ENCODE measurements at places on chromosomes 1 and 21. TPM values are rescaled to one million over a fixed set of nuclear protein-coding genes. Genes with fewer than 3 reads are reported as not detected.

KLHL12 gene
- total RNA-seq: 39.3 TPM

CRYZ gene
- 50.1 TPM for total RNA-seq

DNA sequence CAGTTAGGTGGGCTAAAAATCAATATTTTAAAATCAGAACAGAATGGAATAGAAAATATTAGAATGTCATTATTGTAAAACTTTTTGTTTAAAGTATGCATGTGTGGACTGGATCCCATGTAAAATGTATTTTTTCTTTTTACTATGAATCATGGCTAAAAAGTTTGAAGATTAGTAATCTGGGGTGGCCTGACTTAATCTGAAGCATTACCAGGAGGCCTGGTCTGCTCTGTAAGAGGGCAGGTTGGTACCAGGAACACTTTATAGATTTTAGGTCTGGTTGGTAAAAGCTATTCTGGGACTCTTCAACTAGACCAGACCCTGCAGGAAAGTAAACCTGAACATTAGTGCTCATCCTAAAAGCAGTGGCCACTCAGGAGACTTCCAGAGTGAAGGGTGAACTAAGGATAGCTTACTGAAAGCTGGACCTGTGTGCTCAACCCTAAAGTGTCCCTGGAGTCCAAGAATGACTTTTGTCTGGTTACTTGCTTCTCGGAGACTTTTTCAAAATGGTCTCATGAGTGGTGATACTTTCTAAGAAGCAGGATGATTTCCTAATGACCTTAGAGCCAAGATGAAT lies 16.5 kb downstream of the RGL1 start:
- peak overlapping the region; percentile 21 for H3K27ac ChIP-seq
- H3K4me1 ChIP-seq: peaks cover 45% of the 10 kb centered on the region
- DNase-seq: no peak
- no peak overlapping the region for H3K4me3 ChIP-seq
- no peaks in the 10 kb centered on the region for H3K36me3 ChIP-seq

GRCh38 chr1:58515794-58516401 lies 30.6 kb downstream of the OMA1 start:
- H3K27ac ChIP-seq: no peak overlapping the region
- no peaks in the 10 kb centered on the region for H3K36me3 ChIP-seq
- H3K27me3 ChIP-seq: no peaks in the 10 kb centered on the region
- H3K4me3 ChIP-seq: no peak overlapping the region

GRCh38 chr1:103958699-103959098 lies 209.0 kb downstream of the AMY1C start:
- H3K36me3 ChIP-seq: no peaks in the 10 kb centered on the region
- H3K27ac ChIP-seq: no peak overlapping the region
- no peaks in the 10 kb centered on the region for H3K27me3 ChIP-seq
- no peak overlapping the region for H3K4me3 ChIP-seq
- no peak for DNase-seq

GRCh38 chr1:161402446-161402845 lies 34.8 kb upstream of the CFAP126 start:
- no peaks in the 10 kb centered on the region for H3K4me1 ChIP-seq
- no peaks in the 10 kb centered on the region for H3K27me3 ChIP-seq
- no peaks in the 10 kb centered on the region for H3K36me3 ChIP-seq
- no peak for DNase-seq

- H3K27ac ChIP-seq: no peak overlapping the region
- no peaks in the 10 kb centered on the region for H3K27me3 ChIP-seq
- no peaks in the 10 kb centered on the region for H3K36me3 ChIP-seq
Observed at GRCh38 chr1:65508051-65508450, 87.6 kb downstream of the LEPR start.

DNA sequence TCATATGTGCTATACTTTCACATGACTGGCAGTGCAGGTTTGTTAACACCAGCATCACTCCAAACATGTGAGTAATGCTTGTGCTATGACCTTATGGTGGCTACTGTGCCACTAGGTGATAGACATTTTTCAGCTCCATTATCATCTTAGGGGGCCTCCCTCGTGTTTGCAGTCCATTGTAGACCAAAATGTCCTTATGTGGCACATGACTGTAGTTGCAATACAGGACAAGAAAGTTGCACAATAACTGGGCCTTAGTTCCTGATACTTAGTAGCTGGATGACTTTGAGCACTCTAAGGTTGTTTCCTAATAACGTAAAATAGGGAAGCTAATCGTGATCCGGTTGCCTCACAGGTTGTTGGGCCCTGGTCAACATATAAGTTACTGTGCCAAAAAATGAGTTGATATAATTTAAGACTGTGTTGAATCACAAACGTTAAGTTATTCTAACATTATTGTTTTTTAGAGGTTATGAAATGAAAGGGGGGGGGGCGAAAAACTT lies 511 bp upstream of the SNX27 start:
- H3K27me3 ChIP-seq: no peaks in the 10 kb centered on the region
- peak; percentile 87 for DNase-seq
- no peaks in the 10 kb centered on the region for H3K4me1 ChIP-seq
- no peaks in the 10 kb centered on the region for H3K36me3 ChIP-seq
- H3K4me3 ChIP-seq: no peak overlapping the region

GRCh38 chr1:6386371-6386949 lies 7.1 kb downstream of the ACOT7 start:
- no peaks in the 10 kb centered on the region for H3K36me3 ChIP-seq
- peak; percentile 63 for DNase-seq
- H3K27me3 ChIP-seq: peaks cover 2% of the 10 kb centered on the region

DNA sequence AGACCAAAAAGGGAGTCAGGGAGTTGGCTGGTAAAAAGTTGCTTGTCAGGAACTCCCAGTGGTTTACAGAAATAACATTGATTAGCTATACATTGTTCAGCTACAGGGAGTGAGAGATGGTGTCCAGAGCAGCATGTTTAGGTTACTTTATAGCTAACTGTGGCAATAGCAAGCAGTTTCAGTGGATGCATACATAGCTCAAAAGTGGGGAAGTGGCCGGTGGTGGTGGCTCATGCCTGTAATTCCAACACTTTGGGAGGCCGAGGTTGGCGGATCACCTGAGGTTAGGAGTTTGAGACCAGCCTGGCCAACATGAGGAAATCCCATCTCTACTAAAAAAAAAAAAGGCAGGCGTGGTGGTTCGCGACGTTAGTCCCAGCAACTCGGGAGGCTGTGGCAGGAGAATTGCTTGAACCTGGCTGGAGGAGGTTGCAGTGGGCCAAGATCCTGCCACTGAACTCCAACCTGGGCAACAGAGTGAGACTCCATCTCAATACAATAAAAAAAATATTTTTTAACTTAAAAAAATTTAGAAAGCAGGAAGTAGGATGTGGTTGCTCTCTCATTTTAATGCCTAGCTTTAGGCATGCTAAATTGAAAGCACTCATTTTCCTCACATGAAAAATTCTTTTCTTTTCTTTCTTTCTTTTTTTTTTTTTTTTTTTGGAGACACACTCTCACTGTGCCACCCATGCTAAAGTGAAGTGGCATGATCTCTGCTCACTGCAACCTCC lies 109.7 kb downstream of the PPIAL4G start:
- H3K4me3 ChIP-seq: no peak overlapping the region
- no peak for DNase-seq
- no peaks in the 10 kb centered on the region for H3K4me1 ChIP-seq
- no peak overlapping the region for H3K27ac ChIP-seq
- H3K27me3 ChIP-seq: peaks cover under 1% of the 10 kb centered on the region

GRCh38 chr1:168285971-168286927 lies 5.6 kb downstream of the TBX19 start:
- no peaks in the 10 kb centered on the region for H3K27me3 ChIP-seq
- no peaks in the 10 kb centered on the region for H3K4me1 ChIP-seq
- H3K27ac ChIP-seq: no peak overlapping the region
- no peak overlapping the region for H3K4me3 ChIP-seq
- DNase-seq: no peak

DNA sequence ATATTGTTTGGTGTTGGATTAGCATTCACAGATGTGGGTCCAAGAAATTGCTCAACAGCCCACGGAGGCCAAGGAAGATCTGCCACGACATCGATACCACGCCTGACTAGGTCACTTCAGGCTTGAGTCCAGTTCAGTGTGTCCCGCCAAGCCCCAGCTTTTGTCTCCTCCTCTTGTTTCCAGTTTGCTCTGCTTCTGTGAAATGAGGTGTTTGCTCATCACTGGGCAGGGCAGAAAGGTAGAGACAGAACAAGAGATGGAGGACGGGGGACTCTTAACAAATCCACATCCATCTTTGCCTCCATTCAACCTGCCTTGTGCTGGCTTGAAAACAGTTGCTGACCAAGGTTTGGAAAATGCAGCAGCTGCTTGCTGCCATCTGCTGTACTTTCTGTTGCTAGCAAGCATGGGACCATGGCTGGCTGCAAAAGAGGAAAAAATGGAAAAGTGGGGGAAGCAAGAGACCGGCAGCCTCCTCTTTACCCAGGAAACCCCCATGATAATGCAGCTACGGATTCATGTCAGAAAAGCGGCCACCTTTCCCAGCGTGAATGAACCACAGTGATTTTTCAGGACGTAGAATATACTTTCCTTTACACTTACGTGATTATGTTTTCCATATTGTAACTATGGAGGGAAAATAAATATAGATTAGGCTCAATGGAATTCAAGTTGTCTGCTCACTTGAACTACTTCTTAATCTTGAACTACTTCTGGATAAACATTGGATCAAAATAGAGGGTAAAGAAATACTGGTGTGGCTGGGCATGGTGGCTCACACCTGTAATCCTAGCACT lies 80.2 kb upstream of the GREM2 start:
- H3K4me3 ChIP-seq: no peak overlapping the region
- H3K27me3 ChIP-seq: no peaks in the 10 kb centered on the region
- peak; percentile 70 for DNase-seq
- no peaks in the 10 kb centered on the region for H3K4me1 ChIP-seq
- no peaks in the 10 kb centered on the region for H3K36me3 ChIP-seq
- H3K27ac ChIP-seq: no peak overlapping the region

DNA sequence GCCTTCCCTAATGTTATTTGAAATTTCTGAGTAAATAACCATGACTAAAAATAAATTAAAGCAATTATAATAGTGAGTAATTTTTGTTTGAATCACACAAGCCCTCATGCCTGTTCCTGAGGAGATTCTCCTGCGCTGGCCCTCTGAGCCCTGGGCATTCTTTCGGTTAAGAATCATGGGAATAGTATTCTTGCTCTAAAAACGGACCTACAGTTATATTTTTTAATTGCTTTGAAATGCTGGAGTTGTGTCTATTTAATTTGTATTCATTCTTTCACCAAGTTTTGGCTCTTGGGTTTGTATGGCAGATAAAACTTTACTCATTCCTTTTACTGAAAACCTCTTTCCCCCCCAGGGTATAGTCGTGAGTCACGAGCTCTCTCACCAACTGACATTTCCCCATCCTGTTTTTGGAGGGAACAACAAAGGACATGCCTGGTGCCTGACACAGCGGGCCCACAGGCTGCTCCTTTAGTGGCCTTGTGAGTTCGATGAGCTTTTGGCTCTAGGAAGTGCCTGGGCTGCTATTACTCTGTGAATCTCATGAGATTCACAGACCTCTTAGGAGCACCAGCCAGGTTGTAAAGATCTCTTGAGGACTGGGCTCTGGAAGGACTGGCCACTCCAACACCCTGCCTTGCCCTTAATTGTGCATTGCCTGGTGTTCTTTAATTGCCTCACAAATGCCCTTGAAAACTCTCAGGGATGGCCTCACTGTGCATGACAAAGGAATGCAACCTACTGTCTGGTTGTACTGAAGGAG lies 58.6 kb downstream of the DDR2 start:
- H3K27ac ChIP-seq: no peak overlapping the region
- H3K27me3 ChIP-seq: no peaks in the 10 kb centered on the region

DNA sequence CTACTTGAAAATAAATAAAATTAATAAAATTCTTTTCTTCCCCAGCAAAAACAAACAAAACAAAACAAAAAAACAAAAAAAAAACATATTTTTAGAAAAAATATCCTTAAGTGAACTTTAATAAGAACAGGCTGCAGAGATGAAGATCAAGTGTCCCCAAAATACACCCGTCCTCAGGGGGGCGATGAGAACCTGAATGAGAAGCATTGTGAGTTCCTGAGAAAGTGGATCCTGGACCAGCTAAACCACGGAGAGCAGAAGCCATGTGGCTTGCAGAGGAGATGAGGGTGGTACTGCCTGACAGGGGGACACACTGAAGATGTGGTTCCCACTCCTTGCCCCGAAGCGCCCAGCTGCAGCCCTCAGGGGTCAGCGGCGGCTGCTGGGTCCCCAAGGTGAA lies 89.3 kb downstream of the ITPKB start:
- no peak overlapping the region for H3K27ac ChIP-seq
- no peaks in the 10 kb centered on the region for H3K27me3 ChIP-seq
- peaks cover 36% of the 10 kb centered on the region for H3K4me1 ChIP-seq
- H3K4me3 ChIP-seq: no peak overlapping the region
- peak; percentile 35 for DNase-seq

- peaks cover 4% of the 10 kb centered on the region for H3K27me3 ChIP-seq
- no peak overlapping the region for H3K4me3 ChIP-seq
- peak; percentile 82 for DNase-seq
- no peaks in the 10 kb centered on the region for H3K36me3 ChIP-seq
- no peak overlapping the region for H3K27ac ChIP-seq
Observed at GRCh38 chr21:37675202-37675801, 241.0 kb downstream of the KCNJ6 start.

- H3K4me1 ChIP-seq: no peaks in the 10 kb centered on the region
- no peaks in the 10 kb centered on the region for H3K27me3 ChIP-seq
- H3K4me3 ChIP-seq: no peak overlapping the region
- H3K27ac ChIP-seq: no peak overlapping the region
Observed at GRCh38 chr21:43691801-43692200, 27.1 kb upstream of the PDXK start.

GRCh38 chr1:235366286-235366685 lies 941 bp upstream of the TBCE start:
- H3K36me3 ChIP-seq: no peaks in the 10 kb centered on the region
- H3K27me3 ChIP-seq: no peaks in the 10 kb centered on the region
- H3K4me1 ChIP-seq: no peaks in the 10 kb centered on the region
- no peak overlapping the region for H3K27ac ChIP-seq

- H3K4me1 ChIP-seq: no peaks in the 10 kb centered on the region
- no peaks in the 10 kb centered on the region for H3K36me3 ChIP-seq
- H3K4me3 ChIP-seq: no peak overlapping the region
- H3K27me3 ChIP-seq: no peaks in the 10 kb centered on the region
- no peak for DNase-seq
Observed at GRCh38 chr21:46031484-46031883, 49.9 kb downstream of the COL6A1 start.

- H3K27ac ChIP-seq: peak overlapping the region; percentile 67
- H3K27me3 ChIP-seq: no peaks in the 10 kb centered on the region
- no peak overlapping the region for H3K4me3 ChIP-seq
Observed at GRCh38 chr1:162197615-162198421, 128.3 kb downstream of the NOS1AP start.

GRCh38 chr1:81424061-81424460 lies 376.7 kb upstream of the ADGRL2 start:
- peak; percentile 70 for DNase-seq
- peaks cover 19% of the 10 kb centered on the region for H3K4me1 ChIP-seq
- H3K36me3 ChIP-seq: no peaks in the 10 kb centered on the region
- no peaks in the 10 kb centered on the region for H3K27me3 ChIP-seq
- H3K4me3 ChIP-seq: no peak overlapping the region

DNA sequence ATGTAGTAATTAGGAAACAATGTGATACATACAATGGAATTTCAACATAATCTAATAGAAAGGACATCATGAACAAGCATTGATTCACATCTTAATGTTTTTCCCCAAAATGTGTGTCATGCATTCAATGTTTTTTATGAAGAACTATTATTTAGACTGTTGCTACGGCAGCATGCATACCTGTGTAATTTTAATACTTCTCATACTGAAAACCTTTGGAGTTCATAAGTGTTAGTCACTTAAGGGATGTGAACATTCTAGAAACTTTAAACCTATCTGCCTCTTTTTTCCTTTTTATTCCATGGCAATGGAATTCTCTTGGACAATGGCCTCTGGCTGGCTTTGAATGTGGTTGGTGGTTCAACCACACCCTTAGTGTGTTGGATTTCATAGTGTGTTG lies 48.6 kb downstream of the TMPRSS15 start:
- DNase-seq: no peak
- no peaks in the 10 kb centered on the region for H3K36me3 ChIP-seq
- H3K27me3 ChIP-seq: no peaks in the 10 kb centered on the region
- no peak overlapping the region for H3K4me3 ChIP-seq

Data from cardiac muscle cell (in vitro differentiated cells and primary cell).